ENCODE measurements at places on chromosomes 1 and 21. TPM values are rescaled to one million over a fixed set of nuclear protein-coding genes. Genes with fewer than 3 reads are reported as not detected.

BARHL2 gene
- total RNA-seq: 1.5 TPM

OR2T27 gene
- total RNA-seq: not detected

RUSC1 gene
- total RNA-seq: 32.0 TPM

PRRX1 gene
- total RNA-seq: 13.3 TPM

MROH9 gene
- total RNA-seq: not detected

CHIT1 gene
- total RNA-seq: 1.5 TPM

ANKRD65 gene
- 1.1 TPM for total RNA-seq

LHX8 gene
- total RNA-seq: 0.64 TPM

USP21 gene
- 15.5 TPM for total RNA-seq

SH2D1B gene
- not detected for total RNA-seq

CCDC27 gene
- total RNA-seq: not detected
